ENCODE measurements at places on chromosomes 12 and 14.

GRCh38 chr12:116833474-116833873 lies 47.8 kb downstream of the HRK start:
- DNase-seq: no peak

GRCh38 chr12:1318327-1319031 lies 275.9 kb downstream of the FBXL14 start:
- no peak for DNase-seq

DNA sequence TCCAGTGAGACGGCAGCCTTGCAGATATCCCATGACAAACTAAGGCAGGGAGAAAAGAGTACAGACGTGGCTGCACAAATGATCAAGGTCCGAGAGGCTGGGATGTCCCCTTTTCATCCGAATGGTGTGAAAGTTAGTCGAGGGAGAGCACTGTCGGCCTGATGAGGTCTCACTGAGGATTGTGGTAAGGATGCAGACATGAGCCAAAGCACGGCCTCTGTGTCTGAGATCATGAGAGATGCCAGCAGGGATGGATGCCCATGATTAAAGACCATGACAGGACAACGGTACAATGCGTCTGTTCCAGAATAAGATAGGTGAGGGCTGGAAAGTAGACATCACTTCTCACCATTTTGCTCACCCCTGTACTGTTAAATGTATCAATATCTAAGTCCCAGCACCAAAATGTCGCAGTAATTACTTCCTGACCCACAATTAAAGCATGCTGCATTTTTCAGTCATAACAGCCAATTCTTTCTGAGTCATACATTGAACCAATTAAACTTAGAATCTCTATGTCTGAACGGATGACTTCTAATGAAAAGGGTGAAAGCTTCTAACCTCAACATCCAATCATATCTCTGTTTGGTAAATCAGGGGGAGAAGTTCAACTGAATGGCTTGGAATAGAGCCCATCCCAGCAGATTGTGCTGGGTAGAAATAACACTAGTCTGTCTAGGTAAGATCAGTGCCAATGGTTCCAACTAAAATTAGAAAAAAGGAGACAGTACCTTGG lies 249.6 kb upstream of the SOX5 start:
- no peak for DNase-seq

GRCh38 chr12:27305673-27306456 lies 26.8 kb upstream of the BMAL2 start:
- DNase-seq: no peak

- no peak for DNase-seq
Observed at GRCh38 chr14:103541709-103542604, 13.0 kb downstream of the TRMT61A start.

DNA sequence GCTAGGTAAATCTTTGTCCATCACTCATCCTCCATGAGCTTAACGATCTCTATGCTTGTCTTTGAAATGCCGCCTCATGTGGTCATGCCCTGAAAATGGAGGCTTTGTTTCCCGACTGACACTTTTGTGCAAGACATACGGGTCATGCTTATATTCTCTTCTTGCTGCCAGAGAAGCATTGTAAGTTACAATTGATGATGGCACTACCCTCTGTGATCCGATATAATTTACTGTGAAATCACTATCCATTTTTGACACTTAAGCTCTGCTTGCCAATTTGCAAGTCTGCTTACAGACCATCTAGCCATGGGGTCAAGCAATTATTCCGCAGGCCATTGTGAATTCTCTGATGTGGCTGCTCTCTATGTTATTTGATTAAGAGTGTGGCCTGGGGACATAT lies 650.0 kb downstream of the FLRT2 start:
- DNase-seq: no peak

DNA sequence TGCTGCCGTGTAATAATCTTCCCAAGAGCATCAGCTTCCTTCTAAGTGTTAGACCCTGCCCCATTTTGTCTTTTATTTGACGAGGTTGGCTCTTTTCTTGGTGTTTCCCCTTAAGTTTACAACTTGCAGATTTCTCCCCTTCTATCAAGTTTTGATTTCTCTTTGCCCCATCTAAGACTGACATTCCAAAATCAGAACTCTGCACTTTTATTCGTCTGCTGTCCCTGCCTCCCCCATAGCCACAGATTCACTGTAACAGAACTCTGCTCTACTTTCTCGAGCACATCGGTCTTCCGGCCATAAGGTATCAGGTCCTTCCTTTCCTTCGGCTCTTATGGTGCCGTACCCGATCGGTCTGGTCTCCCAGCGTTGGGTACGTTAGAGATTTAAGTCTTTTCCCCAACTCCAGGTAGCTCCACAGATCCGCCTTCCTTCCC lies 563 bp downstream of the DCP1B start:
- no peak for DNase-seq

DNA sequence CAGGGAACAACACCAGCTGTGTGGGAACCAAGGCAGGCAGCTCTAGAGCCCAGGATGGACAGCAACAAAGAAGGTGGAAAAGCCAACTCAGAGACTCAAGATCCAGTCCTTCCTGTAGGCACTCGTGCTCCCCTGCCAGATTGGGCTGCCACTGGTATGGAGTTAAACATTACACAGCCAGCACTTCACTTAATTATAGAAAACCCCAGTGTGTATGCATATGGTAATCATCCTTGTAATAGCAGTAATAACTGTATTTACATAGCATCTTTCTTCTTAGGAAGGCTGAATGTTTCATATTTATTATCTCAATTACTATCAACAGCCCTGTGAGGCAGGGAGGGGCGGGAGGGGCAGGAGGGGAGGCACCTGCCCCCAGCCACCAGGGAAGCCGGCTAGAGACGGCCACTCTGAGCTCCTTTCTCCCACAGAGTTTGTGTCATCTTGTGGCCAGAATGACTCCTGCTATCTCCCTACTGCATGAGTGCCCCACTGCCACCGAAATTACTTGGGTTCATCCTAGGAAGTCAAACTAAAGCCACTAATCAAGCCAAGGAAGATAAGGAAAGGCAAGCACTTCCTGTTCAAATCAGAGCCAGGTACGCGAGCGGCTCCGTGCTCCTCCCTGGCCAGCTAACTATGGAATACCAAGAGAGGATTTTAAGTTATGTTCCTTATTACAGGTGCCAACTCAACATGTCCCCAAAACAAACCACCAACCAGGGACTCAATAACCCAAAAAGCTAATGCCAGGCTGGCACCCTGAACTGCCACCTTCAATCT lies 15.7 kb upstream of the RAB35 start:
- no peak for DNase-seq

- DNase-seq: no peak
Observed at GRCh38 chr12:57602544-57602943, 2.1 kb upstream of the DTX3 start.

- no peak for DNase-seq
Observed at GRCh38 chr14:90428676-90429075, 31.8 kb downstream of the CALM1 start.

- DNase-seq: no peak
Observed at GRCh38 chr12:87794854-87795253, 234.3 kb downstream of the C12orf50 start.

DNA sequence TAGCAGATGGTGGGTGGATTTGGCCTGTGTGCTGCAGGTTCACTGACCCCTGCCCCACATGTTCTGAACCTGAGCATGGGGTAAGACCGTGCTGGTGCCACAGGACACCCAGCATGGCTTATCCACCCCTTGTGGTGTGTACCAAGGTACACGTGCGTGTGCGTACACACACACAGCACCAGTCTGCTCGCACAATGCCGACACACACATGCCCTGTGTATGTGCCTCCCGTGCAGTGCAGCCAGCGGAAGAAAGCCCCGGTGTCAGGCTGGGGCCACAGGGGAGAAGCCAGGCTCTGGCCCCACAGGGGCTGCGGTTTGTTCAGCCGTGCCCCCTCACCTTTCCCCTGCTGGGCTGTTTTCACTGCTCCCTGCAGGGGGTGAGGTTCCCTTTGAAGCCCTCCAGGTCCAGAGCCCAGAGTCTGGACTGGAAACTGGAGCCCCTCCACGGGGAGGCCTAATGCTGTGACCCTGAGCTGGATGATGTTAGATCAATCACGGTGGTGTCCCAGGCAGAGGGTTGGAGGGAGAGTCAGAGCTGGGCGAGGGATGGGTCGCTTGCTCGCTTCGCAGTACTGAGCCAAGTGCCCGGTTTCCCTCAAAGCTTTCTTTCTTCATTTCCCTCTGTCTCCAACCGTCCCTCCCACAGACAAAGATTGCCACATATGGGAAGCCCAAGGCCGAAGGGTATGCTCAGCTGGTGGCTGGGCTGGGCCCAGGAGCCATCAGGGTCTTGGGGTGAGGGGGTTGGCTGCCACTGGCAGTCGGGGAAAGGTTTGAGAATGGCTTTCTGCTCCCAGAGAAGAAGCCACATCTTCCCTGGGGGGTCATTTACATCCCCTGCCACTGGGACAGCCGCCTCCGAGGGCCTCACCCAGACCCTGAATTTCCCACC lies 6.2 kb downstream of the DTX1 start:
- no peak for DNase-seq

GRCh38 chr14:93685121-93685895 lies 103.0 kb downstream of the PRIMA1 start:
- no peak for DNase-seq

- no peak for DNase-seq
Observed at GRCh38 chr14:94953541-94954260, 183.8 kb upstream of the GSC start.

- DNase-seq: no peak
Observed at GRCh38 chr12:6340745-6341416, 995 bp downstream of the TNFRSF1A start.

- DNase-seq: no peak
Observed at GRCh38 chr12:31353750-31354708, 28.1 kb upstream of the SINHCAF start.

- no peak for DNase-seq
Observed at GRCh38 chr12:122850695-122851350, 15.6 kb downstream of the HIP1R start.

DNA sequence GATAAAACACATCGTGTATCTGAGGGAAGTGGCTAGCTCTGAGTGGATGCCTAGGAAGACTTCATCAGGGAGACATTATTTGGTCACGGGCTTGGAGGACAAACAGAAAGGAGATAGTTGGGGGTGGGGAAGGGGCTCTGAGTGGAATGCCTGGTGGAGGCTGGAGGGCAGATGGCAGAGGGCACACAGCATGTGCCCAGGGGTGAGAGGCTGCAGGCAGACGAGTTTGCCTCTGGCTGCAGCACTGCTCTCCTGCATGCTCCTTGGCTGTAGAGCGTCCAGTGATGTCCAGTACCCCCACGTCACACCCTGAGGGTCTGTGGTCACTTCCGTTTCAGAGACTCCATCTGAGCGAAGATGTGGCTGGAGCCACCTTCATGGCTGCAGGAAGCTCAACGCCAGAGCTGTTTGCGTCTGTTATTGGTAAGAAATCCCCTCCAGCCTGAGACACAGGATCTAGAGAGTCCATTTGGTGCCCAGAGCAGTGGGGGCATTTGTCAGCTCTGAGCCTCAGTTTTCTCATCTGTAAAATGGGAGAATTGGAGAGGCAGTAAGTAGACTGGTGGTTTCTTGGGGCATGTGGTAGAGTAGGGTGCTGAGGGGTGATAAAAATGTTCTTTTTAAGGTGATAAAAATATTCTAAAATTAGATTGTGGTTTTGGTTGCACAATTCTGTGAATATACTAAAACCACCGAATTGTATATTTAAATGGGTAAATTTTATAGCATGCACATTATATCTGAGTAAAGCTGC lies 71.7 kb upstream of the RIN3 start:
- DNase-seq: no peak

- DNase-seq: no peak
Observed at GRCh38 chr12:106327309-106327869, 24.9 kb downstream of the TCP11L2 start.

DNA sequence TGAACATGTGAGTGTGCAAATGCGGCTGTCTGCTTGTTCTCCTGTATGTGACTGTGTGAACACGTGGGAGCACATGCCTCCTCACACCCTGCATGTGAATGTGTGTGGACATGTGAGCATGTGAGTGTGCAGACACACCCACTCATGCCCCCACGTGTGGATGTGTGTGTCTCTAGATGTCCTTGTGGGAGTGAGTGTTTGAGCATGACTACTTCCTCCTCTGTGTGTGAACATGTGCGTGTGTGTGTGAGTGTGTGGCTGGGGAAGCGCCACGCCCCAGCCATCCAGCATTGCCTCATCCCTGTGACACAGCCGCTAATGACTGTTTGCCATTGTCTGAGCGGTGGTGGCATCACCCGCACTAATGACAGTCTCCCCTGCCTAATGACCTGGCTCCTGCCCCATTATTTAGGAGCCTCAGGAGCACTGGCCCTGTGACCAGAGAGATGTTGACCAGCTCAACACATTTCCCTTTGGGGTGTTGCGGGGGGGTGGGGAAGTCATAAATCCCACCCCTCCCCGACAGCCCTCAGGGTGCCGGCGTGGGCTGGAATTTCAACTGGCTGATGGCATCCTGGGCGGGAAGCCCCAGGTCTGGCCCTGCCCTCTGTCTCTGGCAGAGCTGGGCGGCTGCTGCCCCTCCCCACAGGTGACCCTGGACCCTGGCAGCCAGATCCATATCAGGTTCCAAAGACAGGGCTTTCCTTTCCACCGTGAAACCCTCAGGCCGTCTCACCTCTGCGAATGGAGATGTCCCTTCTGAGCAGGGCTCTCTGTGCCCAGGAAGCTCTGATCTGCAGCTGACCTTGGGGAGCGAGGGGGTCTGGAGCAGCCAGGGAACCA lies 11.5 kb upstream of the KRT80 start:
- no peak for DNase-seq

DNA sequence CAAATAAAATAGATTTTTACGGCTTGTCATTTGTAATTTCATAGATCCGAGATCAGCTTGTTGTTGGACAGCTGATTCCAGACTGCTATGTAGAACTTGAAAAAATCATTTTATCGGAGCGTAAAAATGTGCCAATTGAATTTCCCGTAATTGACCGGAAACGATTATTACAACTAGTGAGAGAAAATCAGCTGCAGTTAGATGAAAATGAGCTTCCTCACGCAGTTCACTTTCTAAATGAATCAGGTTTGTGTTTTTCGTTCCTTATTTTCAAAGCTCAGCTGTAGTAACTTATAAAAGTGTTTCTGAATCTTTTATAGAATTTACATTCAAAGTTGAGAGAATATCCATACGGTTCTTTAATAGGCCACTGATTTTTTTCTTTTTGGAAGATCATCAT lies 89.1 kb downstream of the LRRK2 start:
- DNase-seq: no peak

DNA sequence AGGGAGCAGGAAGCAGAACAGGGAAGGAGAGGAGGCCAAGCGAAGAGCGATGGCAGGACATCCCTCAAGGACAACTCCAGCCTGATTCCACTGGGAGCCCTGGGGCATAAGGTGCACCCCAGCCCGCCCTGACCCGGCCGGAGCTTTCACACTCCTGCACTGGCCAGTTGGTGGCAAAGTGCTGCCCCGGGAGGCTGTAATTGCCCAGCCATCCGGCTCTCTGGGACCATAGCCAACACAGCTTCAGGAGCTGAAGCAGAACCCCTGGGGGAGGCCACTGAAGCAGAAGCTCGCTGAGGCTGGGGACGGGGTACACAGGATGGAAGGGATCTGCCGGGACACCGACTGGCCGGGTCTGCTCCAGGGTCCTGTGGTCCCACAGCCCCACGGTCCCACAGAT lies 41.9 kb upstream of the BEGAIN start:
- no peak for DNase-seq

DNA sequence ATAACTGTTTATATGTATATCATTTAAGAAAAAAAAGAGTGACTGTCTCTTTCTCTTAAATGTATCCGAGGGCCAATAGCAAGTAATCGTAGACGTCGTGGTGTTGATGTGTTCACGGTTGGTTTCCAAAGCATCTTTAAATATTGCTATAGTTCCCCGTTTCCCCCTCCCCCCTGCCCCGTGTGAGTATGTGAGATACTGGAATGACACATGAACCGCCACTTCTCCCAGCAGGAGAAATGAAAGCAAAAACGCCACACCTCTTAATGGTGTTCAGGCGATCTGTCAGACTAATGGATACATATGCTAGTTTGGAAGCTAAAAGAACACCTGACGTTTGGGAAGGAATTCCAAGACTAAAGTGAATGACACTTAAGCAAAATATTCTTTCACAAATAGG lies 258.3 kb downstream of the FOXN3 start:
- no peak for DNase-seq
